ENCODE measurements at places on chromosomes 4 and X.

GRCh38 chrX:120205816-120206753 lies 44.5 kb upstream of the ZBTB33 start:
- no peak for DNase-seq

DNA sequence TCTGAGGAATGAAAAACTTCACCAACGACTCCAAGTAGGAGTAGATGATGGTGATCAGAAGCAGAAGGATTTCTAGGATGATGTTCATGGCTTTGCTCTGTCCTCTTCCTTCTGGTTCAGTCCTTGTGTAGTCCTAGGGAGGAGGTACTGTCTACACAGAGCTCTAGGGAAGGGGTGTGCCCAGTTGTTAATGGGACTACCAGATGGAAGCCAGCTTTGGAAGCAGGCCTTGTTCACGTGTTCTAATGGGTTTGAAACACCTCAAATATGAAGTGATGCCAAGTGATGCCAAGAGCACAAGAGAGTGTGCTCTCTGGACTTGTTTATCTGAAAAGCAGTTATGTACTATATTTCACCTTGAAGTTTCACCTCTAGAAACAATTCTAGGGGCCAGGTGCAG lies at the start of gene HSD17B13:
HSD17B13 (minus strand) TSS at position 129 of the 400 bp plus-strand sequence; CDS start at position 88, 41 bp downstream.
- no peak for DNase-seq

GRCh38 chrX:41447897-41448296 lies 754 bp downstream of the NYX start:
- no peak for DNase-seq

DNA sequence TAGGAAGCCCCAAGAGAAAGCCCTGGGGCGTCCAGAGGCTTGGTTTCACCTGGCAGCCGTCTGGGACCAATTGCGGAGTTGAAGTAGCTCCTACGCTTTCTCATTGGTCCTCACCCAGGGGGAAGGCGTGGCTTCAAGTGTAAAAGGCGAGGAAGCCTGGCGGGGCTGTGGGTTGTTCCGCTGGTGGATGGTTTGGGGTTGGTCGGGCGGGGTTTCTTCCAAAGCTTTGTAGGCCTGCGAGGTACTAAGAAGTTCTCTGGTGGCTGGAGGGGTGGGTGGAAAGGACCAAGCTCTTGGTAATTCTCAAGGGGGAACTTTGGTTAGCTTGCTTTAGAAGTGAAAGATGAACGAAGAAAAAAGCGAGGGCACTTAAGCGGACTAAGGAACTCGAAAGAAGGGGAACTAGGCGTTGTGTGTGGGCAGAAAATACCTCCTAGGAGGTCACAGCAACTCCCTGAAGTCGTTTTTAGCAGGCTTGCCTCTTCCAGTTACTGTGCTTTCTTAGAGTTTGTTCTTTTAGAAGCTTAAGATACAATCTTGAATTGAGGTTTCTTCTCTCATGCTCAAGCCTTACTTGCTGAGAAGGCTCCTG lies 36.6 kb downstream of the CCNG2 start:
- peak; percentile 79 for DNase-seq

- DNase-seq, result no peak
Measured at GRCh38 chr4:17142232-17142711, 243.8 kb upstream of the LDB2 start.

Data from CD4-positive, alpha-beta T cell treated with Interleukin-12 subunit alpha and Interleukin-12 subunit beta, for 1 hour (primary cell).